ENCODE measurements at places on chromosomes 5 and 9. TPM values are rescaled to one million over a fixed set of nuclear protein-coding genes. Genes with fewer than 3 reads are reported as not detected.
A peak's percentile ranks its signal among the peaks of the same experiment; 100 is the strongest.

KCNIP1 gene
- not detected for total RNA-seq

ANKRD34B gene
- total RNA-seq: not detected

- no peak for DNase-seq
These were observed 179.9 kb upstream of the NR3C1 start for GRCh38 chr5:143583409-143583808.

- no peak for DNase-seq
These were observed 2.1 kb downstream of the CSF2 start for GRCh38 chr5:132075719-132076077.

GRCh38 chr9:7234144-7234543 is 476.4 kb downstream of the KDM4C start:
- peak; percentile 46 for DNase-seq

Data from LHCN-M2 (cell line).